ENCODE measurements at places on chromosomes 5 and 9.

DNA sequence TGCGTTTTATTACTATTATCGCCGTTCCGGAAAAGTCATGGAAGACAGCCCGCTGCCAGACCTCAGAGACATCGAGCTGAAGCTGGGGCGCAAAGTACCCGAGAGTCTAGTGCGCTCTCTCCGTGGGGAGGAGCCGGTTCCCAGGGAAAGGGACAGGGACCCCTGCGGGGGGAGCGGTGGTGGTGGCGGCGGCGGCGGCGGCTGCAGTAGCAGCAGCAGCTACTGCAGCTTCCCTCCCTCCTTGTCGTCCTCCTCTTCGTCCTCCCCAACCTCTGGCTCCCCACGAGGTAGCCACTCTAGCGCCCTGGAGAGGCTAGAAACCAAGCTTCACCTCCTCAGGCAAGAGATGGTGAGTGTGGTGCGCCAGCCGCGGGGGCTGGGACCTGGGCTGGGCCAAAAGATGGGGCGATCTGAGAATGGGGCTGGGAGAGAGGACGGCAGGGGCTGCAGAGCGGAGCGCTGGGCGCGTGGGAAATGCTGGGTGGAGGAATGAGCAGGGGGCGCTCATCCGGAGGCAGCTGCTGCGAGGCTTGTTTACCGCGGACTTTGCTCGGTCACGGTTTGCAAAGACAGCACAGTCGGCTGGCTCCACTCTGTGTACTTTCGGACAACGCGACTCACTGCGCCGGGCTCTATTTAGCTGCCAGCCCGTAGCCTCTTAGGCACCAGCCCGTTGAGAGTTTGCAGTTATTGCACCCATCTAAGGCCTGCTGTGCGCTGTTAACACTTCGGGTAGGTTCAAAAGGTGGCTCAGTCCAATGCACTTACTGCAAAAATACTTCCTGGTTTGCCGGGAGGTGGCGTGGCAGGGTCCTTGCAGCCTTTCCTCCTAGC, 1.1 kb downstream of the LURAP1L start:
- peak; percentile 83 for DNase-seq

- no peak for DNase-seq
Measured at GRCh38 chr5:132868754-132869153, 2.3 kb downstream of the UQCRQ start.

DNA sequence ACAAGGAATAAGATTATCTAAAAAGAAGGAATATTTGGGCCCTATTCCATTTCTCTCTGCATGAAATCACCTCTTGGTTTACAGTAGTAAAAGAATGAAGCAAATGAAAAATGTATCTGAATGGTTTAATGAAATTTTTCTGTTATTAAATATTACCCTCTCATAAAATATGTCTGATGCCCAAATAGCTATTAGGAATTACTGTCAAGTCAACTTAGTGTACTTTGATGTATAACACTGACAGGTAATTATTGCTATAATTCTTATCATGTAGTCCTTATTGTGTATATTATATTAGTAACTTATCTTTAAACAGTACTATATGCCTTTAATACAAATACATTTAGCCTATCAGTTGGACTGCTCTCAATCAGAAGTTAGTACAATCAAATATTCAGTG, 8.4 kb downstream of the MYOT start:
- no peak for DNase-seq

GRCh38 chr5:6615034-6615815, 17.6 kb downstream of the NSUN2 start:
- DNase-seq: no peak

GRCh38 chr5:55868846-55869245, 17.7 kb downstream of the IL31RA start:
- no peak for DNase-seq

DNA sequence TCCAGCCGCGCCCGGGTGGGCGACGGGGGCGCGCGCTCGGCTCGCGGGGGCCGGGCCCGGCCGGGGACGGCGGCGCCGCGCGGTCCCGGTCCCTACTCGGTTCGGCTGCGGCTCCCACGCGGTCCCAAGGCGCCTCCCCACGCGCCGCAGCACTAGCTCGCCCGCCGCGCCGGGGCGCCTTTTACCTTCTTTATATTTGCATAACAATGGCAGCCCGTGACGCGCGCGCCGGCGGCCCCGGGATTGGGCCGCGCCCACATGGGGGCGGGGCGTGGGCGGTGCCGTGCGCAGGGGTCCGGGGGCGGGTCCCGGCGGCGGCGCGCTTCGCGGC, at the start of gene NRARP:
Gene NRARP (minus strand): TSS at position 154 of the 331 bp plus-strand sequence. CDS start 343 bp downstream, outside the sequence.
- DNase-seq: no peak
